ENCODE measurements at places on chromosomes 16 and 17.

GRCh38 chr17:63675231-63675606, 24.7 kb downstream of the LIMD2 start:
- DNase-seq = no peak

DNA sequence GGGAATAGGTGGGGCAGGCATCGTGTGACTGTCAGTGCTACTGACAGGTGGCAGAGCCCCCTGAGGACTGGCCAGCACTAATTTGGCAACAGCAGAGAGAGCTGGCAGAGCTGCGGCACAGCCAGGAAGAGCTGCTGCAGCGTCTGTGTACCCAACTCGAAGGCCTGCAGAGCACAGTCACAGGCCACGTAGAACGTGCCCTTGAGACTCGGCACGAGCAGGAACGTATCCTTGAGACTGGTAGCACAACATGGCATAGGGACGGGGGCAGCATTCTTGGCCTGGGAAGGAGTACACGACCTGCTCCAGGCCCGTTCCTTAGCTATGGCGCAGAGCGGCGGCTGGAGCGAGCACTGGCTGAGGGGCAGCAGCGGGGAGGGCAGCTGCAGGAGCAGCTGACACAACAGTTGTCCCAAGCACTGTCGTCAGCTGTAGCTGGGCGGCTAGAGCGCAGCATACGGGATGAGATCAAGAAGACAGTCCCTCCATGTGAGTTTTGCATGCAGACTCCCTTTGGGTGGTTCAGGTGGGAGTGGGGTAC, 3.0 kb upstream of the NRN1L start:
- DNase-seq = no peak

DNA sequence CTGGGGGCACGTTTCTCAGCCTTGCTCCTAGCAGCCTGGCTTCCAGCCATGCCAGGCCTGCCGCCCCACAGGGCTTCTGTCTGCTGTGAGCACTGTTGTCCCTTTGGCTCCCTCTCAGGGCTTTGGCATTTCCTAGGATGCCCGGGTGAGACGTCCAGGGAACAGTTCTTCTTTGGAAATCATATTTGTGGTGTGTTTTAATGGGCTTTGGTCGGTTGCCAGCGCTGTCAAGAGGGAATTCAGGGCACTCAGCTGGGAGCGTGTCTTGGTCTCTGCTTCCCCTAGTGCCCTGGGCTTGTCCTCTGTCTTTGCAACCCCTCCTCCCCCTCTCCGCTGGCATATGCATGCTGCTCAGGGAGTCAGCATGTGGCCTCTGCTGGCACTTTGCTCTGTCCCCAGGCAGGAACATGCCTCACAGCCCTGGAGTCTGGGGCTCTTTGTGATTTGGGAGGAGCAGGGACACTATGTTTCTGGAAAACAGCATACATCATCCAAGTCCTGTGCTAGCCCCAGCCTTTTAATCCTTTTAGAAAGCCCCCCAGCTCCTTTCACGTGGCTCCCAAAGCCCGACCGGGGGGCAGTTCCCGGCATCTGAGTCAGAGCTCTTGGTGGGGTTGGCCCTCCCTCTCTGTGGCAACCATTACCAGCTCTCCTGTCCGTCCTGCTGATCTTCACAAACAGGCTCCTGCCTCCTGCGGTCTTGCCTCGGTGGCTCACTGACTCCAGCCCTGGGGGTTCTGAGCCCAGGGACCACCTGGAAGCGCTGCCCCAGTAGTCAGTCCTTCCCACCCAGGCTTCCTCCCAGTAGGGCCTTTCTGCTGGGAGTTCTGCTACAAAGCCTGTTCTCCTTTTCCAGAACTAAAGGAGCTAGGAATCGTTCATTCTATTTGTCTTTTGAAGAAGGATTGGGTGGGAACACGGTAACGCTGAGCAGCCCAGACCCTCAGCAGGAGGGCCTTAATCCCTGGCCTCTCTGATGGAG, 26.7 kb downstream of the SAP30BP start:
- DNase-seq = no peak

- DNase-seq = no peak
Measured at GRCh38 chr17:80071116-80071841, 30.1 kb upstream of the GAA start.

DNA sequence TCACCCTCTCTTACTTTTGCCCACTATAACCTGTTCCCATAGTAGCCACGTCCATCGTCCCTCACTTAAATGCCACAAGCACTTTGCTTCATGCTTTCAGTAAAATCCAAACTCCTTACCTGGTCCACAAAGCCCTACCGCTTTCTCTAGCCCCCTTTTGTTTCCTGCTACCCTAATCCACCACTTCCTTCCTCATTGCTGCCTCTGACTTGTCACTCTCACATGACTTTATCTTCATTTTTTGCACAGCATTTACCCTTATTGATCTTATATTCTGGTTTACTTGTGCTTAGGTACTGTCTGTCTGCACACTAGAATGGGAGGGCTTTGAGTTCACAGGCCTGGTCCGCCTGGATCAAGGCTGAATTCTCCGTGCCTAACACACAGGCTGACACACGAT, 340.0 kb downstream of the XYLT1 start:
- no peak for DNase-seq

- DNase-seq = no peak
Measured at GRCh38 chr17:74118504-74118903, 85.0 kb upstream of the RPL38 start.

GRCh38 chr17:11300738-11301137, 59.7 kb downstream of the SHISA6 start:
- DNase-seq = no peak

DNA sequence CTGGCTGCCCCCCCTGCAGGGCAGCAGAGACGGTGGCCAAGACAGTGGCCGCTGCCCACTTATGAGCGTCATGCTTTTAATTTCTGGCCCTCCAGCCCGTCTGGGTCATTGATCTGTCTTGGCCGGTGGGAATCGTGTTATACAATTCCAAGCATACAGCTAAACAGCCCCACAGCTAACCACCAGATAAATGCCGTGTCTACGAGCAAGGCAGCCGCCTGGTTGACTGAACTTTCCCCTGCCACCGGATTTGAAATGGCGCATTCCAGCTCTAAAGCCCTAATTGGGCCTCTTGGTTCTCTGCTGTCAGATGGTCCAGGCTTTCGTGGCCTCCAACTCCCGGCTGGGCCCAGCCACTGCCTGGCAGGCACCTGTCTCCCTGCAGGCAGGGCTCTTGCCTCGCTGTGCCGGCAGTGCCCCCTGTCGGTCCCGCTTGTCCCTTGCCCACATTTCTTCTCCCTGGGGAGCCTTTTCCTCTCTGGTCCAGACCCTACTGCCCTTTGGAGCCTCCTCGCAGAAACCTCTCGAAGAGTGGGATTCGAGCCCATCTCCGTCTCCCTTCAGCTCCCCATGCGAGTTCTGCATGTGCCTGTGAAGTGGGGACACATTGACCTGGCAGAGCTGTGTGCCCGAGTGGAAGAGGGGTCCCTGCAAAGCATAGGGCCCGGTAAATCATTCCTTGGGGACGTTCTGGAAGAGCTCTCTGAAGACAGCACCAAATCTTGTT, 1.8 kb upstream of the RBFOX3 start:
- DNase-seq = no peak

All from GOT3 (cell line).